ENCODE measurements at places on chromosomes 5 and 9.
A peak's percentile ranks its signal among the peaks of the same experiment; 100 is the strongest.

DNA sequence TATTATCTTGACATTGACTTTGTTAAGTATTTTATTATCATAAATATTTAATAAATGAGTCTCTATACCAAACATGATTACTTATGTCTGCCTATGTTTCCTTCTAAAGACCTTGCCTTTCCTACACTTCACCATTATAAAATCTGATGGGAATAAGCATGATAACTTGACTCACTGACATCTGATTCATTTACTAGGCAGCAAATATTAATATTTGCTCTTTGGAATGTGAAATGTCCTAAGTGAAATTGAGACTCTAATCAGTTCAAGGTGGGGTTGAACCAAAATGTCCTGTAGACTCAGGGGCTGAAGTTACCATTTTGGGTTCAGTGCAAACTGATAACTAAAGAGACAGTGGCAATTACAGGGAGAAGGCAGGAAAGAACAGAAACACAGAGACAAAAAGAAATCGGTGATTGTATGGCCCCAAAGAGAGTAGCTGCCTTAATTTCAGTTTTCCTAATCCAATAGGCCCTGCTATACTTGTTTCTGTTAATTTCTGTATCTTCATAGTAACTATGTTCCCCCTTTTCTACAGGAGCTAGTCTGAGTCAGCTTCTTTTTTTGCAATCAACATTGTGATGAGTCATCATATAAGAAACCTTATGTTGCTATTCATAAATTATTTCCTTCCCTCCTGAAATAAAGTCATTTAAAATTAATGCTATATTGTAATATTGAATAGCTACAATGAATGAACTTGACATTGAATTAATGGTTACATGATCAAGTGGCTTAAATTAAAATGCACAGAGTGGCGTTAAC, 296.8 kb downstream of the PDE4D start:
- no peak for DNase-seq

GRCh38 chr5:158422653-158423515, 563.9 kb upstream of the CLINT1 start:
- DNase-seq: peak; percentile 5

DNA sequence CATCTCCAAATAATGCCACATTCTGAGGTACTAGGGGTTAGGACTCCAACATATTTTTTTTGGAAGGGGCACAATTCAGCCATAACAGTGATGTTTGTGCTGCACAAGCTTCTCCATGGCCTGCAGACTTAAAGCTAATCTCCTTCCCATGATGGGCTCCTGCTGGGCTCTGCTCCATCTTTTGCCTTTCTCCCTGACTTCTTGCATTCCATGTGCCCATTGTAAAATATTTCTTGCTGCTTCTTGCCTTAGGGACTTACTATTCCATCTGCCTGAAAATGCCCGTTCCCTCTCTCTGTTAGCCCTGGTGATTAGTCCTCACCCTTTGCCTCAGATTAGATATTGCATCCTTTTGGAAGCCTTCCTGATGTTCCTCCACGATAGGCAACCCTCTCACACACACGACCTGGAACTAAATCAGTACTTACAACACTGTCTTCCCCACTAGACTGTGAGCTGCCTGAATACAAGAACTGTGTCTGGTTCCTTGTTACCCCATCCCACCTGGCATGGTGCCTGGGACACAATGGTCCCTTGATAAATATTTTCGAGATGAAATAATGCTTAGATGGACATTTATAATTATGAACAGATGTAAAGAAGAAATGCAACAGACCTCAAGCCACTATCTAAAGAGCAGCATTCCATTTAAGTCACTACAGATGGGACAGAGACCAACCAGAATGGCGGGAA, 33.5 kb downstream of the OR1J1 start:
- no peak for DNase-seq

DNA sequence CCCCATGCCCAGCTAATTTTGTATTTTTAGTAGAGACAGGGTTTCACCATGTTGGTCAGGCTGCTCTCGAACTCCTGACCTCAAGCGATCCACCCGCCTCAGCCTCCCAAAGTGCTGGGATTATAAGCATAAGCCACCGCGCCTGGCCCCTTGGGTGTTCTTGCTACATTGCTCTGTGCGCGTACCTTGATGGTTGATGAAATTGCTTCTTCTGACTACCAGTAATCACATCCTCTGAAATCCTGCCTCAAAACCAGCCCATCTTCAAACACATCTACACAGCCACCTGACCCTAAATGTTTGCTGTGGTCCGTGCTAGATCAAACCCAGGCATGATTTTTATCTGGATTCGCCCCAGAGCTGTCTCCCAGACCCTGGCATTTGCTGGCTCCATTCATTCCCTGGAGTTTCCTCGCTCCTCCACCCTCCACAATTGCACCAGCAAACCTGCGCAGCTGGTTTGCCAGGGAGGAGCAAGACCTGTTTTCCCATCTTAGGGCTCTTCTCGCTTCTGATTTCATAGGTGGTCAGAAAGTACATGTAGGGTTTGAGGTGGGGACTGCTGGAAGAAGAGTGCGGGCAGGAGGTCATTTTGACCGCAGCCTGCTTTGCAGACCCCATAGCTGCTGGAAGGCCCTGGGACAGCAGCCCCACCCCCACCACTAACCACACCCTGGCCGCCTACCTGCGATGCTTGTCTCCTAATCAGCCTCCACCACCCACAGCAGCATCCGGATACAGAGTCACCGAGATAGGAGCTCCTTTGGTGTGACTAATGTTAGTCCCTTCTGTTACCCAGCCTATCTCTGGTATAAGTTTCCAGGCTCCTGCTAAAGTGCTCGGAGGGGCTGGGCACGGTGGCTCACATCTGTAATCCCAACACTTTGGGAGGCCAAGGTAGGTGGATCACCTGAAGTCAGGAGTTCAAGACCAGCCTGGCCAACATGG, 22.7 kb downstream of the SWI5 start:
- DNase-seq: no peak

DNA sequence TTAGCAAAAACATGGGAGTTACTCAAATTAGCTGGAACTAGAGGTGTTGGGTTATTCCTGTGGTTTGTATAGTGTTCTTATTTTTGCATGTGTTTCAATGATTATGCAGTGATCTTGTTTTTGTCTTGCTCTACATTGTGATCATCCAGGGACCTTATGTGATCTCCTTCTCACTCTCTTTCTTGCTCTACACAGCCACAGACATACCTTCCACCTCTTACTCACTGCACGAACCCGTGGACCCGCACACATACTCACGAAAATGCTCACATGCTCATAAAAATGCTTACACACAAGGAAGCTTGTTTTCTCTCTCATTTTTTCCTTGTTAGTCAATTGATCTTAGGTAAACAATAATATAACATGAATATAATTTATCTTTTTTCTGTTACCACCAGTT, 187.1 kb downstream of the KDM4C start:
- no peak for DNase-seq

- DNase-seq: no peak
Observed at GRCh38 chr5:152181461-152181860, 223.6 kb downstream of the NMUR2 start.

GRCh38 chr9:136157477-136158265, 39.0 kb upstream of the TMEM250 start:
- no peak for DNase-seq

DNA sequence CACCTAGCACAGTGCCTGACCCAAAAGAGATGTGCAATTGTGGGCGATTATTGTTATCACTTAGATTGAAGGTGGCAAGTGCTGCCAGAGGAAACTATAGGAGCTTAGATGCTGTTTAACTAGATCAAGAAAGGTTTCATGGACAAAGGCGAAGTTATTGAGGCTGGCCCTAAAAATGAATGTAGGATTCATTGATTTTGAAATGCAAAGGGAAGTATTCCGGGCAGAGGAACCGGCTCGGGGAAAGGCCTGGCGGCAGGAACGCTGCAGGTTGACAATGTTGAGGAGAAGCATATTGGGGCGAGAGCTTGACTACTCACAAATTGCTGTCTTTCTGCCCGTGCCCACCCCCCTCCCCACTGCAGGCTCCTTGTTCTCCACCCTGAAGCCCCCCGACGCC, 37.4 kb upstream of the TTC1 start:
- DNase-seq: peak; percentile 22

- no peak for DNase-seq
Observed at GRCh38 chr5:58674711-58675110, 91.8 kb downstream of the RAB3C start.

DNA sequence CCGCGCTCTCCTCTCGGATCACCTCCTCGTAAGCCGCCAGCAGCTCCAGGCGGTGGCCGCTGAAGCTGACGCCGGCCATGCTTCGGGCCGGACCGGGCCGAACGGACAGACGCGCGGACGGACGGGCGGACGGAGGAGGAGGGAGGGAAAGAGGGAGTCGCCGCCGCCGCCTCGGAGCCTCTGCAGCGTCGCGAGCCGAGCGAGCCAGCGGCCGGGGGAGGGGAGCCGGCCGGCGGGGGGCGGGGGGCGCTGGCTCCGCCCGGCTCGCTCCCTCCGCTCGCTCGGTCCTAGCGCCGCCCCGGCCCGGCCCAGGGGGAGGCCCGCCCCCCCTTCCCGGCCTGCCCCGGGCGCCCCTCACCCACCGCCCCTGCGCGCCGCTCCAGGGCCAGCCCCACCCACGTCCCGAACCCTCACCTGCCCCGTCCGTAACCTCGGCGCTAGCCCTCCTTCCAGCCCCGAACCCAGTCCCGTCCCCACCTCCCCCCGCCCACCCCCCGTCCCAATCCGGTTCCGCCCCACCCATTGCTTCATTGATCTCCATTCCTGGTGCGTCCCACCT, at the start of gene DBN1:
TSS of gene DBN1 (minus strand) at position 192 of the 559 bp plus-strand sequence. CDS start at position 79, 113 bp downstream.
- DNase-seq: peak; percentile 77
